Adipocyte (in vitro differentiated cells): ENCODE measurements at places on chromosomes 3 and 15.

GRCh38 chr15:70033529-70034140, 64.1 kb downstream of the TLE3 start:
- peak; percentile 42 for DNase-seq

DNA sequence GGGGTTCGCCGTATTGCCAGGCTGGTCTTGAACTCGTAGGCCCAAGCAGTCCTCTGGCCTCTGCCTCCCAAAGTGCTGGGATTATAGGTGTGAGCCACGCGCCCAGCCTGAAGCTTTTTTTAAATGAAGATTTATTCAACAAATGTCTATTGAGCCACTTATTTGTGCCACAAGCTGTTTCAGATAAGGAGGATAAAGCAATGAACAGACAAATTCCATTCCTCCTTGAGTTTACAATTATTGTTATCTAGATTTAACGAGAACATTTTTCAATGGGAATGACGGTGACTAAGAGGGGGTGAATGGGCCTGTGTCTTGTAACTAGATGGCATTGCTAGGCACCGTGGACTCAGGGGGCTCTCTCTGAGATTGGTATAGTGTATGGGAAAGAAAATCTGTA, 10.2 kb downstream of the PPARG start:
- DNase-seq, result no peak

GRCh38 chr3:179840985-179841384, 188.1 kb downstream of the USP13 start:
- DNase-seq, result peak; percentile 19

DNA sequence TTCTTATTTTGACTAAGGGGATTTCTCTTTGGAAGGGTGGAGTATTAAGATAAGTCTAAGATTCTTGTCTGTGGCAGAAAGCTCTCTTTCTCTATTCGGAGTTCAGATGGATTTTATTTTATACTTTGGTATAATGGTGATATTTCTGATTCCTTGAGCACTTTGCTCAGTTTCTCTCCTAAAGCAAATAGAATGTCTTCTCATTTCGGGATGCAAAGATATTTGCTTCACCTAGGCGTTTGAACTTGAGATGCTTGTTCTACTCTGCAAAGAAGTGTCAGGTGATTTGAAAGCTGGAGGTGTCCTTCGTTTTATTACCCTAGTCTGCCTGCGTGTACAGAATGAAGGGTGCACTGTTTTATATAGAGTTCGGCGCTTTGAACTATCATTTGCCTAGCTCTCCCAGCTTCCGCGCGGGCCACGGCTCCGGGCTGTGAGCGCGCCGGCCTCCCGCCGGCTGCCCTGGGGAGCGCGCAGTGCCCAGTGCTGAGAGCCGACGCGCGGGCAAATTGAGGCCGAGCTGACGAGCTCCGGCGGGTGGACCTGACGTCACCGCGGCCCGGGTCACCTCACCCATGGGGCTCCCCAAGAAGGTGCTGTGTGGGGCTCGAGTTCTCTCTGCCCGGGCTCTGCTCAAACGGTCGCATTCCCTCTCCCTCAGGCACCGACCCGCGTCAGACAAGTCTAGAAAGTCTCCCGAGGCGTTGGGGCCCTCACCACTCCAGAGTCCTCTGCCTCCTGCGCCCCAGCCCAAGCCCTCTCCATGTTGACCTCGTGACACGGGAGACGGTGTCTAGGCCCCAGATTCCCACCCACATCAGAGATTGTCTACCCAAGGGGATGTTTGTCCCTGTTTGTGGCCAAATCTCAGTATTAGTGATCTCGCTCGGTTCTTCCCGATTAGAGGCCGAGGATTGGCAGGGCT, 7.5 kb downstream of the SOX2 start:
- no peak for DNase-seq

GRCh38 chr15:100187677-100188076, 154.1 kb downstream of the ADAMTS17 start:
- DNase-seq, result no peak

GRCh38 chr3:167941234-167941995, 154.3 kb downstream of the GOLIM4 start:
- DNase-seq, result peak; percentile 44

DNA sequence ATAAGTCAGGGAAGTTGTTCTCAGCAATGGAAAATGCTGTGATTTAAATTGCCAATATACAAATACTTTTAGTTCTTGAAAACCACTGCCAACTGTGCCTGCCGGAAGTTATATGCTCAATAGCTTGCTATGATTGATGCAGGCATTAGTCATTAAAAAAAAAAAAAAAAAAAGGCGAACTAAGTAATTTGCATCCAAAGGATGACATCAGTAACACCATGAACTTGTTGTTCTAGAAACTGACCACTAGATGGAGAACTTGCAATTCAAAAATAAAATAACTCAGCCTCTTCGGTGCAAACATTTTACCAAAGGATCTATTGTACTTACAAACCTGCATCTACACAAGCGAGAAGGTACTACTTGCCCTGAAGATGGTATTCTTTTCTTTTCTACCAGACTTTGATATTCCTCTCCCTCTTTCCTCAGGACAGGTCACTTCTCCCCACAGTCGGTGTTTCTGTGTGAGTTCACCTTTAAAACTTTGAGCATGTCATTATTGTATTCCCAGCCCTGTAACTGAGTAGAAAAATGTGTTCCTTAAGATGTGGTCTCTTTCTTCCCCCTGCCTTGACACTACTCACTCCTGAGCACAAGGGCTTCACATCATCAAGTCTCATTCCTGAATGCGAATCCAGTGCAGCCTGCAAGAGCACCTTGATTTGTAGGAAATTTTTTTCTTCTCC, 115.0 kb upstream of the VEPH1 start:
- peak; percentile 88 for DNase-seq

GRCh38 chr3:185656321-185656840, 70.3 kb downstream of the SENP2 start:
- DNase-seq, result peak; percentile 96
